ENCODE measurements at places on chromosomes 2 and 18. TPM values are rescaled to one million over a fixed set of nuclear protein-coding genes. Genes with fewer than 3 reads are reported as not detected.

FBXO15 gene
- 2.2 TPM for total RNA-seq

RFTN2 gene
- total RNA-seq = not detected

ELOA2 gene
- total RNA-seq = not detected

TMEM198 gene
- 5.8 TPM for total RNA-seq

SERPINB11 gene
- not detected for total RNA-seq

KRTCAP3 gene
- total RNA-seq = 62.9 TPM

PROM2 gene
- total RNA-seq = 147 TPM

CHST9 gene
- total RNA-seq = not detected

SALL3 gene
- not detected for total RNA-seq

KIAA2012 gene
- not detected for total RNA-seq

GALR1 gene
- not detected for total RNA-seq

CCL20 gene
- total RNA-seq = not detected

TUBA4B gene
- not detected for total RNA-seq

HOXD8 gene
- 0.39 TPM for total RNA-seq

ALKAL2 gene
- total RNA-seq = not detected

HRH4 gene
- total RNA-seq = 0.18 TPM

IL1RL1 gene
- total RNA-seq = 0.55 TPM

CEBPZ gene
- 29.2 TPM for total RNA-seq

GCG gene
- total RNA-seq = not detected

ZNF385B gene
- 2.8 TPM for total RNA-seq

CEP76 gene
- 15.1 TPM for total RNA-seq

FIGN gene
- 3.1 TPM for total RNA-seq

SCN2A gene
- total RNA-seq = not detected

NCK2 gene
- 30.8 TPM for total RNA-seq
